ENCODE measurements at places on chromosomes 11 and 22.

- no peak for DNase-seq
Observed at GRCh38 chr11:33307984-33308383, 50.8 kb downstream of the HIPK3 start.

- no peak for DNase-seq
Observed at GRCh38 chr11:34633990-34634693, 13.2 kb downstream of the EHF start.

- no peak for DNase-seq
Observed at GRCh38 chr11:4049006-4049405, 45.6 kb upstream of the RRM1 start.

- no peak for DNase-seq
Observed at GRCh38 chr22:25159028-25159427, 40.6 kb upstream of the CRYBB3 start.

DNA sequence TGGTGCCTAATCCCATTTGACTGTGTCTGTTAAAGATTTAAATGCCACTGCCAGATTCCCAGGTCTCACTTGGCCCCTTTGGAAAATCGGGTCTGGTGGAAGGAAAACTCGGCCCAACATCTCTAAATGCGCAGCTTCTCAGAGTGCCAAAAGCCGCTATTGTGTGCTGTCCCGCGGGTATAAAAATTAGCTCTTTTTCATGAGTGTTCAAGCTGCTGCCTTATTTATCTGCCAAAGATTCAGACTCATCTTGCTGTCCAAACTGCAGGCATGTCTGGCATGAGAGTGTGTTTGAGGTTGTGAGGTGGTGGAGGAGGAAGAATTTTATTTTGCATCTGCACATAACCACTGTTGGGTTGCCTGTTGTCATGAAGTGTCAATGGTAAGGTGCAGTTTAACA lies 91.4 kb downstream of the NELL1 start:
- no peak for DNase-seq

- no peak for DNase-seq
Observed at GRCh38 chr11:123654566-123655081, at the start of gene SCN3B. Gene SCN3B (minus strand): TSS chr11:123654624. CDS start chr11:123653801, 823 bp downstream.

DNA sequence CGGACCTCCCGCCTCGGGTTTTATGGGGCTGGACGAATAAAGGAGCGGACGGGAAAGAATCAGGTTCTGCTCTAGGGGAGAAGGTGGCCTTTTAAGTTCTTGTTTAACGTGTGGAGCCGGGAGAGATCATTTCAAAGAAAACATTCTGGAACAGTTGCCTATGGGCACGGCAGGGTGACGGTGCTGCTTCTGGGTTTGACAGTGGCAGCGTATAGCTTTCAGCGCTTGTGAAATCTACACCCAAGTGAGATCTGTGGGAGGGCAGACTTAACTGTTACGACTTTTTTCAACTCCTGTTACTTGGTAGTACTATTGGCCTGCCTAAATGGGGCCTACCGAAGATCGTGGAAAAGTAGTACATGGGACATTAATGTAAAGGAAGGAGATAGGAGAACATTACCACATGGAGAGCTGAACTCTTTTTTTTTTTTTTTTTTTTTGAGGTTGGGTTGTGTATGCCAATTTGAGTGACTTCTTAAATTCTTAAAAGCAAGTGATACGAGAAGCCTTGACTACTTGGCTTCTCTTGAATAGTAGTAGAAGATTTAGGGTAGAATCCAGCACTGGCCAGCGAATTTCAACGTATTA lies 743 bp downstream of the USP47 start:
- DNase-seq = no peak

GRCh38 chr11:102596578-102596977 lies 28.6 kb downstream of the MMP20 start:
- no peak for DNase-seq

DNA sequence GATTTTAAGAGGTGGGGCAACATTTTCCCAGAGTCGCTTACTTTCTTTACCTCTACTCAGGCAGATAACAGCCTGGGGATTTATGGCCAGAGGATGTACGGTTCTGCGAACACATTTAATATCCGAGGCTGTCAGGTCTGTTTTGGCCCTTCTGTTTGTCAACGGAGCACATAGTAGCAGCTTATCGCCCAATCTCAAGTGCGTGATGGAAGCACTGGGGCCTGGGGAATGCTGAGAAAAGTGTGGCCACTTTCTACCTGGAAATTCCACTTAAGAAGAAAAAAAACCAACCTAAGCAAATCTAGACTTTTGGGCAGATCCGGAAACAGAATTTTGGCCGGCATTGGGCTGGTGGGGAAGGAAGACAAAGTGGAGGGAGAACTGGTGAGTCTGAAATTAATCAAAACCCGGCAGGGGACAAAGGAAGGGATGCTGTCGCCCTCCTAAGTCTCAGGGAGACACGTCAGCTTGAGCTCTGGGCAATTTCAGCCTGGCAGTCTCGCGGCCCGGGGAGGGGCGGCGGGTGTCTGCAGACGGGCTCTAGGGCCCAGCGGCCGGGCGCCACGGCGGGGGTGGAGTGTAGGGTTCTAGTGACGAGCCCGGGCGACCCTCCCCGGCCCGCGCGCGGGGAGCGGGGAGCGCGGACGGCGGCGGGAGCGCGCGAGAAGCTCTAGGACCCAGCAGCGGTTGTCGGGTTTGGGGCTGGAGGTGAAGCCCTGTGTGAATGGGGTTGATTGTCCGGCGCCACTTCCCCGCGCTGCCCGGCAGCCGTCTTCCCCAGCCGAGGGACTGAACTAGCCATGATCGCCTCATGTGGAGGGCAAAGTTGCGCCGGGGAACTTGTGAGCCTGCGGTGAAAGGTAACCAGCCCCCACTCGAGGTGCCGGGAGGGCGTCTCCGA lies at the start of gene AMOTL1:
Gene AMOTL1, plus strand, starts transcription at position 656 of the 901 bp plus-strand sequence. Its CDS starts 156 bp downstream, at position 812.
- no peak for DNase-seq

GRCh38 chr22:39384750-39385480 lies 14.7 kb upstream of the TAB1 start:
- no peak for DNase-seq

GRCh38 chr11:62621027-62621566 lies 689 bp downstream of the B3GAT3 start:
- no peak for DNase-seq

DNA sequence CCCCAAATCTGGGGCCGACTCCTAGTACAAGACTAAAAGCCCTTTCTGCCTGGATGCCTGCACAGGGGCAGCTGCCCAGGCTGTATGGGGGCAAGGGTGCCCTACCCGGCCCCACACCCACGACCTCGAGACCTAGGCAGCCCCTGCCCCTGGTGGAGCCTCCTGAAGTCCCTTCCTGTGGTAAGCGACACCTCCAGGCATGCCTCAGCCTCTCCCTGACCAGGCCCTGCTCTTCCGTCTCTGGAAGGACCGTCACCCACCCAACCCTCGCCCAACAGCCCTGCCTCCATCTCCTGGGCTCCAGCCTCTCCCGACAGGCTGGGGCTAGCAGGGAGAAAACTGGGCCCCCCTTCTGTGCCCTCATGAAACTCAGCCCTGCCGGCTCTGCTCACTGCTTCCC lies 22.8 kb upstream of the PPARA start:
- no peak for DNase-seq

GRCh38 chr11:78415338-78415737 lies 2.3 kb downstream of the GAB2 start:
- DNase-seq = no peak

GRCh38 chr11:67420147-67420645 lies 4.7 kb downstream of the CARNS1 start:
- DNase-seq = no peak

GRCh38 chr11:3853545-3853842 lies 2.0 kb upstream of the STIM1 start:
- DNase-seq = no peak

GRCh38 chr22:28538922-28539321 lies 140.7 kb downstream of the TTC28 start:
- no peak for DNase-seq

- no peak for DNase-seq
Observed at GRCh38 chr22:37906364-37907008, 389 bp downstream of the MICALL1 start.

GRCh38 chr11:8527939-8528338 lies 66.1 kb downstream of the STK33 start:
- DNase-seq = no peak

GRCh38 chr11:45163956-45164575 lies 17.6 kb downstream of the PRDM11 start:
- DNase-seq = no peak

GRCh38 chr11:30009060-30009459 lies 7.8 kb downstream of the KCNA4 start:
- no peak for DNase-seq

DNA sequence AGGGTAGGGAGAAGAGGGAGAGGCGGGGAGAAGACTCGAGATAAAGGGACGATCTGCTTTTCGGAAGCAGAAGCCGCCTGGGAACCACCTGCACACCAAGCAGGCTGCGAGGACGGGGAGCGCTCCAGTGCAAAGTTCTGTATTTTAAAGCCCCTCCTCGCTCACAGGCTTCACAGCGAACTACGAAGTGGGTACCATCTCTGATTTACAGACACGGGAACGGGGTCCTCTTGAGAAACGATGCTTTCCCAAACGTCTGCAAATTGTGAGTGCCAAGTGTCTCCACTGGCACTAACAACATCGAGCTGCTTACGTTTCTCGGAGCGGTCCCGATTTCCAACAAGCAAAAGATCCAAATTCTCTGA lies 700 bp upstream of the STX3 start:
- DNase-seq = no peak

- no peak for DNase-seq
Observed at GRCh38 chr11:132865623-132866022, 666.7 kb downstream of the OPCML start.

- DNase-seq = no peak
Observed at GRCh38 chr11:88508759-88509581, 171.4 kb upstream of the CTSC start.

DNA sequence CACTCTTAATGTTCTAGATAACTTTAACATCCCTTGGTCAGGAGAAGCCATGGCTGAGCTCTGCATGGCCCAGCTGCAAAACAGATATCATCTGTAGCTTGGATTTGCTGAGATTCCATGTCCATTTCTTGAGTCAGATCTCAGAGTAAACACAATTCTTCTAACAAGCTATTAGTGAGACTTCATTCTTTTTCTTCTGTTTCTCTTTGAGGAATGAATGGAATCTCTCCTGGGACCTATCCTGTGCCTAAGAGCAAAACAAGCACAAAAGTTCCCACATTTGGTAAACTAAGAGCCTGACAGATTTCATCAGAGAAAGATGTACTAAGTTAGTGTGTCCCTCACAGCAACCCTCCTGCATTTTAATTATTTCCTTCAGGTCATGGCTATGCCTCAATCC lies 142.8 kb downstream of the MAML2 start:
- DNase-seq = no peak

GRCh38 chr11:112366777-112367176 lies 106.1 kb upstream of the PLET1 start:
- no peak for DNase-seq

- no peak for DNase-seq
Observed at GRCh38 chr22:33792832-33793231, 127.4 kb downstream of the LARGE1 start.

- no peak for DNase-seq
Observed at GRCh38 chr22:37822079-37822833, 926 bp upstream of the GALR3 start.

- DNase-seq = no peak
Observed at GRCh38 chr11:62401356-62401755, 17.5 kb upstream of the SCGB1A1 start.

- DNase-seq = no peak
Observed at GRCh38 chr11:129950101-129951091, 52.2 kb downstream of the PRDM10 start.

DNA sequence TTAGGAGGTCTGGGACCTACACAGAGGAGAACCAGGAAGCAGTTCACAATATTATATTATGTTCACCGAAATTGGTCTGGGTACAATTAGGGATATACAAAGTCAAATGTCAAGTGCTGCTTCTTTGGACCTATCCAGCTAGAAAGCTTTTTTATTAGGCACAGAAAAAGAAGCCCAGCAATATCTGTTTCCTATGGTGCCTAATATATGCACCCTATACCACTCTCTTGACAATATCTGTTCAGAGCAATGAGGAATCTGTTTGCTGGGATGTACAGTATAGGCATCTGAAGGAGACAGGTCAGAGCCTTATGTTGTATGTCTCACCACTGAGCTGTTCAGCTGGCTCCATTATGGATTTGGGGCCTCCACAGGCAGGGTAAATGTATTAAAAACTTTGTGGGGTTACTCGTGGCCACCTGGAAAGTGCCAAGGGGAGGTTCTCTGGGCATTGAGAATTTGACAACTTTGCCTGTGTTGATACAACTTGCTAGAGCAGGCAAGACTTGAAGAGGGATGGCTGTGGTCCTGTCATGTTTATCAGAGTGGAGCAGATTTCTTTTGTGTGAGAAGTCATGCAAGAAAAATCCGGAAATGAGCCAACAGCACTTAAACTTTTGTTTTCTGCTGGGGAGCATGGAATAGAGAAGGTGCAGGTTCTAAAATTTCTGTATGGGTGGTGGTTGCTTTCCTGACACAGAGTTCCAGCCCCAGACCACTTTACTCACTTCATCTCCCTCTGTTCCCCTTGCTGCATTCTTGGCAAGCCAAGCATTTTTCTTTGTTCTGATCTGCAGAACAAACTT lies 10.1 kb downstream of the STIM1 start:
- no peak for DNase-seq

- no peak for DNase-seq
Observed at GRCh38 chr11:5368502-5369043, 15.0 kb upstream of the OR51M1 start.

GRCh38 chr22:42887523-42888507 lies 30.7 kb upstream of the ARFGAP3 start:
- DNase-seq = no peak

DNA sequence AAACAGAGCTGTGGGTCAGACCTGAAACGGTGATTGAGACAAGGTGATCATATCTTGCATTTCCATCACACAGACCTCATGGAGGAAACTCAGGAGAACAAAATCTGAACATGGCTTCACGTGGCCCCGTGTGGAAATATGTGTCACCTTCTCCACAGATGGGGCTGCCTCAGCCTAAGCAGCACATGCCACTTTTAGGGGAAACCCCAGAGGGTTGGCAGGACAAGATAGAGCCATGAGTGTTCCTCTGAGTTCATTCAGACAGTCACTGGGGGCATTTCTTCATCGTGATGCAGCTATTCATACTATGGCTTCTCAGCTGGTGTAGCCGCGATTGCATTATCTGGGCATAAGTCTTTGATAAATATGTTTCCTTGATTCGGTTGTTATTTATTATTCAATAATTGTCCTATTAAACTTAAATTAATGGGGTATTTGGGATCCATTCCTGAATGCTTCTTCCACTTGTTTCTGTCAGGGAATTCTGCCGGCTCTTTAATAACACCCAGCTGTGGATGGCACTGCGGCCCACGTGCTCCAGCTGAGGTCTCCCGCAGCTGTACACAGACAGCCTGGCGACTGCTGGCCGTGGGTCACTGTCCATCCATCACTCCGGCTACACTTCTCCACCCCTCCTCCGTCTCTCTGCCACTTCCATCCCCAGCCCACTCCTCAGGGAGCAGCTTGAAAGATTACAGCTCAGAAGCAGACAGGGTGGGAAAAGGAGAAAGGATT lies 485.1 kb downstream of the OPCML start:
- DNase-seq = no peak

GRCh38 chr22:46574993-46575910 lies 37.8 kb upstream of the CELSR1 start:
- DNase-seq = no peak

GRCh38 chr22:24431309-24432034 lies 4.1 kb downstream of the ADORA2A start:
- DNase-seq = no peak

GRCh38 chr11:95897731-95898130 lies 26.2 kb downstream of the MTMR2 start:
- DNase-seq = no peak

GRCh38 chr11:69401715-69402114 lies 79.7 kb upstream of the LINC01488 start:
- no peak for DNase-seq

- DNase-seq = no peak
Observed at GRCh38 chr11:24760681-24761080, 263.8 kb downstream of the LUZP2 start.

All from stimulated activated CD8-positive, alpha-beta memory T cell treated with anti-CD3 and anti-CD28 coated beads, Interleukin-7, amount 100 ng/mL, for 1 hour (primary cell).